ENCODE measurements at places on chromosomes 2 and 18.
A peak's percentile ranks its signal among the peaks of the same experiment; 100 is the strongest.

DNA sequence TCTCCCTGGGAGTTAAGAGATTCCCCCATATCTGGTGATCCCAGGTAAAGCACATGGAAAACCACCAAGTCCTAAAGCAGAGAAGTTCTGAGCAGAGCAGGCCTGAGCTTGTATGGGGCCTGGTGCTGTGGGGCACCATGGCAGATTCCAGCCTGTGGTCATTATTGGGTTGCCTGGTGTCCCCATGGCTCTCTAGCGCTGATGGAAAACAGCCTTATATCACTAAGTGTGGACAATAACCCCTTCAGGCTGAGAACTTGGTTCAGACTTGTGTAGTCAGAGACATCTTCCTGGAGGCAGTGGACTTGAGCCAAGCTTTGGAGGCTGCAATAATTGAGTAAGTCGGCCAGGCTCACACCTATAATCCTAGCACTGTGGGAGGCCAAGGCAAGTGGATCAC lies 96.8 kb downstream of the MCFD2 start:
- DNase-seq = no peak

DNA sequence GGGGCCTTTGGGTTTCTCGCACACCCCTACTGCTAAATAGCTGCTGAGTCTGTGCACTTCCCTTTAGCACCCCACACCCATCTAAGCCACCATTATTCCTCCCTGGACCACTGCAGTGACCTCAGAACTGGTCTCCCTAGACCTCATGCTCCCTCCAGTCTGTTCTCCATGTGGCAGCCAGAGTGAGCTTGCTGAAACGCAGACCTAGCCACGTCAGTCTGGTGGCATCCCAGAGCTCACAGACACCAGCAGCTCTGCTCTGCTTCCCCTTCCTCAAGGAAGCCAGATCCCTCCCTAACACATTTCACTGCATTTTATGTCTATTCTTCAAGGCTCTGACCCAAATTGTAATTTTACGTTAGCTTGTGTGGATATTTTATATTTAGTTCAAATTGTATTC lies 144.4 kb downstream of the DYSF start:
- DNase-seq = no peak

- no peak for DNase-seq
Observed at GRCh38 chr2:46845542-46846486, 69.8 kb downstream of the MCFD2 start.

DNA sequence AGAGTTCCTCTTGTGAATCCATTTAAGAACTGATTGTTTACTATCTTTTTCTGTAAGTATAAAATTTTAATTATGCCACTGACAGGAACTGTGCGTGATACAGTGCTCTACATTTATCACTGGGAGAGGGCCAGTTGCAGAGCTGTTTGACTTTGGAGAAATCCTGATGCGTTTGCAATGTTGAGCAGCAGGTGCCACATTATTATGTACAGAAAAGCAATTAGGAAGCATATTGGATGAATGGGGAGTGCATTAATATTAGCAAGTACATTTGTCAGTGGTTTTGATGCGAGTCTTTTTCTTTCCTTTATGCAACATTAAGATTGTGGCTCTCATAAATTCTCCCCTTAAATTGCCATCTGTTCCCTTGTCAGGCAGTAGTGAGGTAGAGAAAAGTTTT lies 302.3 kb upstream of the FANCL start:
- DNase-seq = no peak

GRCh38 chr2:196384729-196385128 lies 213.4 kb upstream of the STK17B start:
- no peak for DNase-seq

GRCh38 chr2:58047373-58047935 lies 848 bp downstream of the VRK2 start:
- no peak for DNase-seq

GRCh38 chr18:33706391-33706790 lies 128.4 kb downstream of the ASXL3 start:
- DNase-seq = no peak

GRCh38 chr2:144356402-144356801 lies 163.5 kb downstream of the ZEB2 start:
- DNase-seq = no peak

GRCh38 chr2:145593991-145594614 lies 1074.2 kb upstream of the ZEB2 start:
- no peak for DNase-seq

DNA sequence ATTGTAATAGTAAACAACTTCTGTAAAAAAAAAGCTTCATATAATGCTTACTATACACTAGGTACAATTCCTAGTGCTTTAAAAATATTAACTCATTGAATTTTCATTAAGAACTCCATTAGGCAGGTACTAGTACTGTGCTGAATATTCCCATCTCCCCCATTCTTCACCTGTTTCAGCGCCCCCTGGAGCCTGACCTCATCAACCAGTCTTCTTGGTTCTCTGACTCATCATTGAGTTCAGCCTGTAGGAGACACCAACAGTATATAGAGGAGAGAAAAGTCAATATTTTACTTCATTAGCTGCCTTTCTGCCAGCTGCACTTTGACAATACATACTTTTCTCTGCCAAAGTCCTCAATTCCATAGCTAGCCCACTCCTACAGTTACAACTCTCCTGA lies 1009.9 kb upstream of the KLHL29 start:
- no peak for DNase-seq

- DNase-seq = no peak
Observed at GRCh38 chr18:61924550-61924949, 31.7 kb upstream of the RNF152 start.

DNA sequence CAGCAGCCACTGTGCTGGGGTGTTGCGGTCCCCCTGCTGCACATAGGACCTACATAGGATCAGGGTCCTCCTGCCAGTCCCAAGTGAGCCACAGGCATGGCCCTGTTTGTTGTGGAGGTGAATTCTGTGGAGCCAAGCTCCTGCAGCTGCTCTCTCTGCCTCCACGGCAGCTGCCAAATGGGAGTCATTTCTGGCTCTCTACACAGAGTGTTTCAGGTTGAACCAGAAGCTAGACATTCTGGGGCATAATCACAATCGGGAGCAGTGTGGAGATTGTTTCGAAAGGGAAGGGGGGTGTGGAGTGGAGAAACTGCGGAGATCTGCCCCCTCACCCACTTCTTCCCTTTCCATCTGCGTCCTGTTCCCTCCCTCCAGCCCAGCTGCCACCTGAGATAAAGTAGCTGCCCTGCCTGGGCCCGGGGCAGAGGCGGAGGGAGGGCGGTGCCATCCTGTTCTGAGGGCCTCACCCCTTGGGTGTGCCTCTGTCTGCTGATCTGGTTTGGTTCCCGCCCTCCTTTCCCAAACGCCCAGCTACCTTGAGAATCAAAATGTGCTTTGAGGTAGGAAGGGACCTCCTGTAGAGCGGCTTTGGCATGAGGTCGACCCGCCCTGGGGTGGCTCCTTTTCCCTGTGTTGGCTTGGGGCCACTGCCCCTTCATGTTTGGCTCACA lies 139.4 kb downstream of the WDSUB1 start:
- peak; percentile 43 for DNase-seq

DNA sequence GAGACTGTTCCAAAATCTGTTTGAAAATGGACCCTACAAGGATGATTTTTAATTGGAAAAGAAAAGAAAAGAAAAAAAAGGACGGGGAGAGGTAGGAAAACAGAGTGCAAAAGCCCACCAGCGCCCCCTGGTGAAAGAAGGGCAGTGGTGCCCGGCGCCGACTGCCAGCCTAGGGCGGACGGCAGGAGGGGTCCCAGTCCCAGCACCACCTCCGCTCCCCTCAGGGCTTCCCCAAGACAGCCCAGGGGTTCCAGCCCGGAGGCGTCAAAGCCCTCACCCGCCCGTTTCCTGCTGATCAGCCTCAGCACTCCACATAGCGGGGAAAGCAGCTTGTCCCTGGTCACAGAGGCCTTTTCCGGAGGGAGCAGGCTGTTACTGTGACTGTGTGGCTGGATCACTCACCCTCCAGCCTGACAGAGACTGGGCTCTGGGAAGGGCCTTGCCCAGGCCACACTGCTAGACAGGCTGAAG lies 213.9 kb downstream of the TFCP2L1 start:
- DNase-seq = no peak

GRCh38 chr2:232525791-232526371 lies at the start of gene CHRND:
TSS of gene CHRND (plus strand) at chr2:232526160. CDS start at chr2:232526216, 56 bp downstream.
- no peak for DNase-seq

DNA sequence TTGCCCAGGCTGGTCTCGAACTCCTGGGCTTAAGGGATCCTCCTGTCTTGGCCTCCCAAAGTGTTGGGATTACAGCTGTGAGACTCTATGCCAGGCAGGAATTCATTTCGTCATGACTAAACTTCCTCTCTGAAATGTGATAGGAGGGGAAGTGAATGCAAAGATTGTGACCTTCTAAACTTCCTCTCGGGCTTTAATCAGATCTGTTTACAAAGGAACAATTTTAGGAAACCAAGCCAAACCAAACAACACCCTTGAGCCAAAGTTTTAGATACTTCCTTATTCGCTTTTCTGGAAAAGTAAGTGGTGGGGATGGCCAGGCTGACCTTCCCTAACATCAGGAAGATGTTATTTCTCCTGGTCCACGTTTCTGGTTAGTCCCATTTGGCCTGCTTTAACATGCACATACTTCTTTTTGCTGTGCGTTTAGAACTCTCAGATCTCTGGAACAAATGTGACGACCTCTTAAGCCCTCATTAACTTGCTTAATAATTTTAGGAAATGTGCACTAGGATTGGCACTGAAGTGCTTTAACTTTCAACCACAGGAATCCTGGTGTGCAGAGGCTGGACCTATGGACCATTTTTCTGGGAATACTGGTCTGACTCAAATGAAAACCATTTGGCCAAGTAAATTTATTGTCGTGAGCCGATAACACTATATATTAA lies 33.2 kb upstream of the YES1 start:
- DNase-seq = no peak

- DNase-seq = no peak
Observed at GRCh38 chr2:164127971-164128527, 392.2 kb upstream of the FIGN start.

DNA sequence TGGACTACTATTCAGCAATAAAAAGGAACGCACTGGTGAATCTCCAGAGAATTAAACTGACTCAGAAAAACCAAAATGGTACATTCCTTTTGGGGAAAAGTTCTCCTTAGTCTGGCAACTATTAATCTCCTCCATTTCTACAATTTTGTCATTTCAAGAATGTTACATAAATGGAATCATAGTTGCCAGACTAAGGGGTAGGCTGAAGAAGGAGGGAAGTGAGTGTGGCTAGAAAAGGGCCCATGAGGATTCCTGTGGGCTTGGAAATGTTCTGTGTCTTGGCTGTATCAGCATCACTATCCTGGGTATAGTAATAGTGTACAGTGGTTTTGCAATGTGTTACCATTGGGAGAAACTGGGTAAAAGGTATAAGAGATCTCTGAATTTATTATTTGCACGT lies 72.4 kb downstream of the ZAP70 start:
- no peak for DNase-seq

DNA sequence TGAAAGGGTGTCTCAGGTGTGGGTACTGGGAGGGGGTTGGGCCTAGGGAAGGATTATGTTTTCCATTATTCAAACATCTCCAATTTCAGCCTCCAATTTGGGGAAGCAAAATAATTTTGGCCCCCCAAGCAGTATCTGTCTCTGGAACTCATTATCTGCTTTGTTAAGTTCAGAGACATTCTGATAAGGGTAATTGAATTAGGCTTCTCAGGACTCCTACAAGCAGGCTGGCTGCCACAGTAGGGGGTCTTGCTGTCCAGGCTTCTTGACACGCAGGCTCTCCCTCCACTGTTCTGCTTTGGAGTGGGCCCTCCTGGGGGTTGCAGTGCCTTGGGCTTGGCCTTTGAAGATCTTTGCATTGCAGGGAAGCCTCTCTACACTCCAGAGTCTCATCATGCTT lies 108.1 kb upstream of the SIX2 start:
- no peak for DNase-seq

DNA sequence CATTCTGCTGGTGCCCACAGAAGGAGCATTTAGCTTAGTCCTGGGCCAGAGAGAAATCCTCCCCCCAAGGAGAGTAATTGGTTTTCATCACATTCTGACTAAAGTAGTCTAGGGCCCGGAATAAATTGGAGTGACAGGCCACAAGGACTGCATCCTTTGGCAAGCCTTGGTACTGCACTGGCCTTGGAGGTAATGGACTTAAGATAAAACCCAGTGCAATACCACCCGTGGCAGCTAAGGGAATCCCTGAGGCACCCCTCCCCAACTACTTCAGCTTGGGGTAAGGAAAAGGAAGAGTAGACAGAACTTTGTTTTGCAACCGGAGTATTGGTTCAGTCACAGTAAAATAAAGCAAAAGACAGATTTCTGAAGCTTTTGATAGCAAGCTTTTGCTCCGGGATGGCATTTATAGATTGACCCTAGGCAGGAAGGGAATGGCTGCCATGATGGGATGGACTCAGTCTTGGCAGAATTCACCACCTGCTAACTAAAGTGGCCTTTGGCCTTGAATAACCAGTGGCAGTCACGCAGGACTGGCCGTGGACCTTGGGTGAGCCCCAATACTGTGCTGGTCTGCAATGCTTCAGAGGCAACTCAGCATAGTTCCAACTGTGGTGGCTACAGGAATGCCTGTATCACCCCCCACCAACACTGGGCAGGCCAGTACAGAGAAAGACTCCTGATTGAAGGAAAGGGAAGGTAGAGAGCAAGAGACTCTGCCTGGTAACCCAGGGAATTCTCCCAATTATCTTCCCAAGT lies 14.1 kb downstream of the ORC4 start:
- DNase-seq = no peak

DNA sequence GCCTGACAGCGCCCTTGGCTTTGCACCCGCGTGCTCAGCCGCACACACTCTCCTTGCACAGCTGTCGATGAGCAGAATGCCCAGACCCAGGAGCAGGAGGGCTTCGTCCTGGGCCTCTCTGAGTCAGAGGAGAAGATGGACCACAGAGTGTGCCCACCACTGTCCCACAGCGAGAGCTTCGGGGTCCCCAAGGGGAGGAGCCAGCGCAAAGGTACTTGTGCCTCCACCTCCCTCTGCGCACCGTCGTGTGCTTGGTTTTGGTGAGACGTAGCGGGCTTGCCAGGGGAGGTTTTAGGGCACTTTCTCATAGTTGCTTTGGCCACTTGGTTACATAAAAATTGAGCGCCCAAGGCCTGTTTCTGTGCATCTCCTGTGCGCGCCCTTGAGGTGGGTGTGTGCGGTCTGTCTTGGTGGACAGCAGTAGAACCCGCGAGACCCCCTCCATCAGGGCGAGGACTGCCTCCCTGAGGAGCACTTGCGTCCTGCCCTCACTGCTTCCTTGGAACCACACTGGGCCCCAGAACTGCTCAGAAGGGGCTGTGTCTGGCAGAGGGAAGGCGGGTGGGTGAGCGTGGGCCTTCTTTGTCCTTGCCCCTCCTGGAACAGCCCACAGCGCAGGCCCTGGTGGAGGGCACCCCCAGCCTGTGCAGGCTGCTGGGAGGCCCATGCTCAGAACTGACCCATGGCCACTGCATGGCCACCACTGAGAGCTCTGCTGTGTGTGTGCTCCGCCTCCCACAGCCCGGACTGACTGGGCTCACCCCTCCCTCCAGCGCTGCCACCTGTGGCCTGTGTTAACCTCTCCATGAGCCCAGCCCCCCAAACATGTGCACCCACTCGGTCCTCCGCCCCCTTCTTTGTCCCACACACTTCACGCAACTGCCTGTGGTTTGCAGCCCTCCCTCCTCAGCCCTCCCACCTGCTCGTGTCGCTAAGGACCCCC lies 95.9 kb downstream of the DGKD start:
- no peak for DNase-seq

Measured in GDM1 (cell line).